ENCODE measurements at places on chromosomes 1 and 21.

DNA sequence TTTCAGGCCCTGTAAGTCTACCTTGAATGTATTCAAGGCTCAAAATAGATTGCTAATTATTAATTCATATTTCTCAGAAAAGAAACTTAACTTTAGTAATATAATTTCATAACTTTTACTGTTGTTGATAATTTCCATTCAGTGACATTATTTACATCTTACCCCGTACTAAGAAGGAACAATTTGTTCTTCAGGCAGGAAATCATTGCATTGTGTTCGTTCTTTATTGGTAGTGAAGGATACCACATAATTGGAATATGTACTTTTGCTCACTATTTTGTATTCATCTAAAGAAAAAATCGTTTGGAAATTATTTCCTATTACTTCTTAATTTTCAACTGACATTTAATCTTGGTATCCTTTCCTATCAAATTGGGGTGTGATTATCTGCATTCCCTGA is 39.4 kb downstream of the CTTNBP2NL start:
- no peak for DNase-seq

DNA sequence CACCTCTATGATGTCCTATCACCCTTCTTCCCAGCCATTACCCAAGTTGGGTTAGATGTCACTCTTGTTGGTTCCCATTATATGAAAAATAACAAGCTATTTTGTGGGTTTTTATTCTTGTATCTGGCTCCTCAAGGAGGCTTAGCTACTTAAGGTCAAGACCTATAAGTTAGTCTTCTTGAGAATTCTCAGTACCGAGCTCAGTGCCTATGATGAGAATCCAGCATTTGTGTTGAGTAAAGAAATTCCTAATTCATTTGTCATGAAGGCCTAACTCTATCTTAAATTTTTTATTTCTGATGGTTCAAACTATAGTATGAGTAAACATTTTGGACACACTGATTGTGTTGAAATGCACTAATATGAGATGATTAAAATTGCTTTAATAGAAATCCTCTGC is 15.9 kb downstream of the NUF2 start:
- no peak for DNase-seq

- no peak for DNase-seq
These were observed 137.0 kb downstream of the PLPP3 start for GRCh38 chr1:56442290-56442877.

DNA sequence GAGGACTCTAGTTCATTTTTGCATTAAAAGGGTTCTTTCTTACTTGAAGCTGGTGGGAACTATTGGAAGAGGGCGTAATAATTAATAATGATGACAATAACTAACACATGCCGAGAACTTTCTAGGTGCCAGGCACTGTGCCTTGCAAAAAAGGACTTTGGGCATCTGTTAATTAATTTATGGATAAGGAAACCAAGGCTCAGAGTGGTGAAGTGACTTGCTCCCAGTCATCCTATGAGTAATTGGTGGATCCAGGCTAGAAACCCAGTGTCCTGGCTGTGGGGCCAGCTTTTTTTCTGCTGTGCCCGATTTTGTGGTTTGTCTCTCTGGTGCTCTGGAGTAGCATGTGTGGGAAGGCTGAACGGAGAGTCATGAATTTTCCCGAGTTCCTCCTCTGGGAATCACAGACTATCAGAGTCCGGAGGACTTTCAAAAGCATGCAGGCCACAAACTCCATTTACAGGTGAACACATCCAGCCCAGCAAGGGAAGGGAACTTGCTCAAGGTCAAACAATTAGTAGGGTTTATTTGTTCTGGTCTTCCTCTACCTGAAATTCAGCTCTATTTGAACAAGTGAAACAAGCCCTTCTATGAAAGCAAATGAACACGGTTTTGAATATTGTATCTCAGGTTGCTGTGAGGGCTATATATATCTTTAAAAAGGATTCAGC is 23.4 kb downstream of the ROR1 start:
- no peak for DNase-seq

DNA sequence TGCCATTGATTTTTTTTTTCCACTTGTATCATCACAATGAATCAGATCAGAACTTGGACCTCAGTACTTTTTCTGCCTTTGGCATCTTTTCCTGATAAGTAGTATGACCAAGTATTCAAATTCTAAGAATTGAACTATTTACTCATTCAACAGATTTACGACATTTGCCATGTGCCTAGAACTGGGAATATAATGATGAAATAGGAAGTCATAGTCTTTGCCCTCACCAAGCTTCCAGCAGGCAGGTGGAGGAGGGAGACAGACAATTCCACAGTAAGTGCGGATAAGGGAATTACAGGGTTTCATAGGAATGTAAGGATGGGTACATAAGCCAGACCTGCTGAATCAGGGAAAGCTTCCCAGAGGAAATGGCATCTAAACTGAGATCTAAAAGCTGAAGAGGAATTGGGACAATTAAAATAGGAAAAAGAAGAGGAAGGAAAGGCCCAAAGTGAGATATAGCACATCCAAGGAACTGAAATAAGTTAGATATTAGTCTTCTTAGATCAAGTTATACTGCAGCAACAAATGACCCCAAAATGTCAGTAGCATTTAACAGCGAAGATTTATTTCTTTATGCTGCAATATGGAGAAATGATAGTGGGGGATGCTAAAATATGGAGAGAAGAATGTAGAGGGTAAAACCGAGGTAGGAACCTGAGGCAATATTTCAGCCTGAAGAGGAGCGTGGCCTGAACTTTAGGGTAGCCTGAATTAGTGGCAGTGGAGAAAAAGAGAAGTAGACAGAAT is 5.3 kb upstream of the DDX59 start:
- no peak for DNase-seq

DNA sequence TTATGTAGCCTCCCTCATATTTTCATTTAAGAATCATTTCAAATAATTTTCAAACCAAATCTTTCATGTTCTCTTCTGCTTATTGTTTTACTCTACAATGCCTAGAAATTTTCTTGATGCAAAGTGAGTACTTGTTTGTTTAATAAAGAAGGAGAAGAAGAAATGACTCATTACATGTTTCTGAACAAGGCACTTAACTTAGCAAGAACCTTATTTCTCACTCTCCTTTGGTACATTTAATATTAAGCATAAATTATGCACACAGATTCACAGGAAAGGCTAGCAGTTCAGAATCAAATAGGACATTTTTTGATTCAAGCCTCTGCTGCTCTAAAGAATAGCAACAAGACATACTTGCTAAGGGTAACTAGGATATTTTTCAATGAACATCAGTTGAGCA is 9.1 kb downstream of the SCYL3 start:
- DNase-seq: no peak

Data from femur (tissue), 1 donor.